ENCODE measurements at places on chromosomes 3 and 15.

DNA sequence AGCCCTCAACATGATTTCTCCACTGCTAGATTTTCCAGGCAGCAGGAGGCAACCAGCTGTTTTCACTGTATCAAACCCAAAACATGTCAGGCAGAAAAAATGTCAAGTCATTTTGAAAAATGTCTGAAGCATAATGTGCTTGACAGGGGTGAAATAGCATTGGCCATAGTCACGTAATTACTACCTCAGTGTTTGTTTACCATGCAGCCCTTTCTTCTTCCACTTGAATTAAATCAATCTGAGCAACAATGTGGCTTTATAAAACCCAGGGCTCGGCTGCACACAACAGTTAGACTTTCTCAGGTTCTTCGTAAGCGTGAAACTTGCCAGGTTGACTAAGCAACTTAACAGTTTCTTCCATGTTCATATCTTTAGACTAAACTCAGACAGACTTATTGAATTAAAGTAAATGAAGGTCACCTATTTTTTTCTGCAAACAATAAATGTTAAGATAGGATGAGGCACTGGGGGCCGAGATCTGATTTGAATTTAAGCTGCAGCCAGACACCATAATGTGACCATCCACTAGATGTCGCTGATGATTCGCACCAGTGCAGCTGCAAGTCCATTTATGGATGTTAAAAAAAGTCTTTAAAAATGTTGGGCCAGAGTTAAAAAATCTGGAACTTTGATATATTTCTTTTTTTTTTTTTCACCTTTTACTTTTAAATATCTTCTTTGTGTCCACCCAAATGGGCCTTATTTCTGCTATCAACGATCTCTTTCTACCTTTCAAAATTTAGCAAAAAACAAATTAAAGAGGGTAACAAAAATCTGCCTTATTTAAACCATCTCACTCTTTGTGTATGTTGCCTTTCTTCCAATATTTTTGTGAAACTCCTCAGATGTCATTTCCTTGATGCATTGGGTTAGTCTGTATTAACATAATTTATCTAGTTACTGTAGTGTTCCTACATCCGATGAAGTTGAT lies 305.9 kb downstream of the CACNA2D3 start:
- DNase-seq = no peak

- no peak for DNase-seq
Observed at GRCh38 chr15:81197255-81197630, 564 bp downstream of the IL16 start.

DNA sequence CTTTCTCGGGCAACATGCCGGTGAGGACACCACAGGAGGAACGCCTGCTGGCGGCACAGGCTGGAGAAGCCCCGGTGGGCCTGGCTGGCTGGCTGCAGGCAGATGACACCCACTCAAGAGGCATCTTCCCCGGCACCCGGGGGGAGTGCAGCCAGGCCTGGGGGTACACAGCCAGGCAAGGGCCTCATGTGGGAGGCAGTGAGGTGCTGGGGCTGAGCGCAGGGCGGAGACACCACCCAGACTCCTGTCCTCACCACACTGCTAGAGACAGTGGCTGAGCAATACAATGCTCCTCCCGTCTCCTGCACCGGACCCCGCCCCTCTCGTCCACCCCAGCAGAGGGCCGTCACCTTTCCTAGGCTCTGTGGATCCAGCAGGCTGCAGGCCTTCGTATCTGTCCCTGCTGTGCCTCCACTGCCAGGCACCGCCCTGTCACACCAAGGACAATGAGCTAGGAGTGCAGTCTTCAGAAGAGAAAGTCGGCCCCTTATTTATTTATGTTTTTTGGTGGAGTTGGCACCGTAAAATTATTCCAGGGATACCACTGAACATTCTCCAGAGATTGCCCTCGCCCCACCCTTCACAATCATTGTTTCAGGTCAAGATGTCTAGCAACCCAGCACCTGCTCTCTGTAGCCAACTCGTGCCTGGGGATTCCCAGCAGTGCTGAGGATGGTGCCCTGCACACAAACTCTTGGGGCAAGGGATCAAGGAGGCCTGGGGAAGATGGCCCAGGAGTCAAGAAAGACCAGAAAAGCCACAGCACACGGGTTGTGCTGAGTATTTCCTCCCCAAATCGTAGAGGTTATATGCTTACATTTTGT lies 129.1 kb downstream of the ATP10A start:
- no peak for DNase-seq

GRCh38 chr3:146746190-146746589 lies 141.0 kb upstream of the PLSCR5 start:
- no peak for DNase-seq

DNA sequence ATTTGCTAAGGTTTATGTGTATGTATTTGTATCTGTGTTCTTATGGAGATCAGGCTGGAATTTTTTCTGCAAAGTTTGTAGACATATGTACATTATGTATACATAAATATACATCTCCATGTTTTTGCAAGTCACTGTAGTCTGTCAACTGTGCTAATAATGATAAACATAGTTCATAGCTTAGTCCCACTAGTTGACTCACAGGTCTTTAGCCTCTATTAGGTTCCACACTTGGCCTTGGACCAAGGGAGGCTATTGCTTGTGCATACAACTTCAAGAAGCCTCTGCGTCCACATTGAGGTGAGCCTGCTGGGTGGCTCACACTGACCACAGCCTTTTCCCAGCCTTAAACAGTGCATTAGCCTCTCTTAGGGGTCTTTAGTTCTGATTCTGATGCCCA lies 243.8 kb upstream of the PEX5L start:
- DNase-seq = no peak

GRCh38 chr3:71039332-71039731 lies 544.2 kb downstream of the FOXP1 start:
- no peak for DNase-seq

GRCh38 chr15:37057256-37057655 lies 43.1 kb downstream of the MEIS2 start:
- no peak for DNase-seq

DNA sequence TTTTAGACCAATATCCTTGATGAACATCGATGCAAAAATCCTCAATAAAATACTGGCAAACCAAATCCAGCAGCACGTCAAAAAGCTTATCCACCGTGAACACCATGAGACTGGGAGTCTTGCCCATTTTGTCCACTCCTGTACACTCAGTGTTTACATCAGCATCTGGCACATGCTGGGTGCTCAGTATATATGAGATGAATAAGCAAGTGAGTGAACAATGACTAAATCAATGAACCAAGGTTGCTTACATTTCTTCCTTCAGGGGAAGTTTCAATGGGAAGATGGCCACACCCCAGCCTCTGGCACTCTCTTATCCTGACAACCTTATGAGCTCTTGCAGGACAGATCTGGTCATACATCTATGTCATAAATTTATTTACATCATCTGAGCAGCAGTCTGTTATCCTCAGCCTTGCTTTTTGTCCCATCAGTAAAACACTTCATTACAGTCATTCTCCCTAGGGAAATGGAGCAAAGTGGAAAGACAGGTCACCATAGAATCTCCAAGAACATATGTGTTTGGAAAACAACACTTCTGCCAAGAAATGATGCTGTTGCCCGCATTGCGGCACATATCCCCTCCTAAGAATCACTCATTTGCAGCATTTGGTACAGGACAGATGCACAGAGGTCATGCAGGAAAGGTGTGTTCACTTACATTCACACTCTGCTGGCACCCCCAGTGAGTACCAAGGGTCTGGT lies 171.8 kb upstream of the EIF1B start:
- no peak for DNase-seq

DNA sequence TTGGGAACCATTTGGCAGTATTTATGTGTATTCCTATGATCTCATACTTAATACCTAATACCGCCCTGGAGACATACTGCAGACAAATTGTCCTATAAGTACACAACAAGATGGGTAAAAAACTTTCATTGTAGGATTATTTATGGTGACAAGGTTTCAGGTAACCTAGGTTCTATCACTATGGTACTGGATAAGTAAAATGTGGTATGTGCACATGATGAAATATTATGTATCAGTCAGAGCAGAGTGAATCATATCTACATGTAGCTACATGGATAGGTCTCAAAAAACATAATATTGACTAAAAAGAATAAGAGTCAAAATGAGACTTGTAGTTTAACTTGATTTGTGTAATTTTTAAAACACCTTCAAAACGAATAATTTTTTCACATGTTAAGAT lies 147.8 kb downstream of the LEKR1 start:
- DNase-seq = no peak

- no peak for DNase-seq
Observed at GRCh38 chr3:141797819-141798447, 34.7 kb downstream of the GRK7 start.

DNA sequence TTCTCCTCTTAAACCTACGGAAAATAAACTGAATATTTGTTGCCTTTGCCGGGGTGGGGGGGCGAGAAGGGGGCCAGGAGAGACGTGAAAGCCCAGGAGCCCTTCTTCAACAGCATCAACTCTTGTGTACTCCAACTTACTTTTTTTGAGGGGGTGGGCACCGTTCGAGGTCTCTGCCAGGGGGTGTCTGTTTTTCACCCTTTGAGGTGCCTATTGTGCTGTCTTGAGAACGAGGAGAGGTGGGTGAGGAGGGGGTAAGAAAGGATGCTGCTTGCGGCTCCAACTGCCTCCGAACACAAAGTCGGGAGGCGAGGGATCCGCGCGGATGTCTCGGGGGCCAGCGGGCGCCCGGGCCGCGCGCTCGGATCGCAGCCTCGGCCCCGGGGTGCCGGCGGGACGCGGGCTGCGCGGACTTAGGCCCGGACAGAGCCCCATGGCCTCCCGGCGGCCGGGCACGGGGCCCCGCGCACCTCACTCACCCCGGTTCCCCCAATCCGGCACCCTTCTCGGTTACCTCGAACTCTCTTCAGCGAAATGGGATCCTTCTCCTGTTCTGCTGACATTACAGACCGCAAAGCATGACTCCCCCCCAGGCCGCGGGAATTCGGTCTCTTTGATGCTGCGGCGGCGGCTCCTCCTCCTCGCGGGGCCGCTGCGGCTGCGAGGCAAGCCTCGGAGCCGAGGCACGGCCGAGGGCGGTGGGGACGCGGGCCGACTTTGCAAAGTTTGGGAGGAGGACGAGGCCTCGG lies 650 bp downstream of the PYGO1 start:
- no peak for DNase-seq

- no peak for DNase-seq
Observed at GRCh38 chr3:72635551-72635950, 212.7 kb downstream of the SHQ1 start.

- DNase-seq = no peak
Observed at GRCh38 chr3:183527428-183528379, 27.8 kb downstream of the KLHL6 start.

DNA sequence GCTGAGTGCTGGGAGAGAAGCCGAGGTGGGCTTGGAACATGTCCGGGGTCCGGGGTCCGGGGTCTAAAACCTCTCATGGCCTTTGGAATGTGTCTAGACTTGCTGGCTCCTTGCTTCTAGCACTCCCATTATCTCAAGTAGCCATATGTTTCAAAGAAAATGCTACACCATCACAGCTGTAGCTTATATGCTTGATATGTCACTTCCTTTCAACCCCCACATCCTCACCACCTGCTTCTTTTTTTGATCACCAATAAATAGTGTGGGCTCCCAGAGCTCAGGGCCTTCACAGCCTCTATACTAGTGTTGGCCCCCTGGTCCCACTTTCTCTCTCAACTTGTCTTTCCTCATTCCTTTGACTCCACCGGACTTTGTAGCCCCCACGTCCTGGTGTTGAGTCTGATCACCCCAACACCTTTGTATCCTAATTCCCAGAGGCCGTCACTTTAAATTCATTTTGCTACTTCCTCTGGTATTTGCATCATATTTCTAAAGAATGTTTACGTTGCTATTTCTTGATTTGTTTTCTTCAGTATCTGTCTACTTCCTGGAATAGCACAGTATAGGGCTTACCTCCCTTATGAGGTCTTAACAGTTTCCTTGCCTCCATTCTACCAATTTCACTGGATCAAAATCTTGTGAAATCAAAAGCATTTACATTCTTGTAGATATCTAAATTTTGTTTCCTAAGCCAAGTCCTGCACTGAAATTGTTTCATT lies 71.9 kb upstream of the CHRNB4 start:
- no peak for DNase-seq

- no peak for DNase-seq
Observed at GRCh38 chr3:46939578-46940445, 36.7 kb downstream of the CCDC12 start.

DNA sequence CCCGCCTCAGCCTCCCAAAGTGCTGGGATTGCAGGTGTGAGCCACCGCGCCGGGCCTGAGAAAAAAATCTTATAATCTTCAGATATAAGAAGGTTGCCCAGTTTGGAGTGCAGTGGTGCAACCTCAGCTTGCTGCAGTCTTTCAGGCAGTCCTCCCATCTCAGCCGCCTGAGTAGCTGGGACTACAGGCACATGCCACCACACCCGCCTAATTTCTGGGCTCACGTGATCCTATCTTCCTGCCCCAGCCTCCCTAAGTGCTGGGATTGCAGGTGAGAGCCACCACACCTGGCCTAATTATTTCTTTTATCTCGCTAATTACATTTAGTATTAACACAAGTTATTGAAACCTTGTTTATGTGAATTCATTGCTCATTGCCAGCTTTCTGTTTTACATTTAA lies 13.5 kb downstream of the PAK2 start:
- DNase-seq = no peak

GRCh38 chr3:130925628-130926027 lies 31.7 kb downstream of the ATP2C1 start:
- no peak for DNase-seq

DNA sequence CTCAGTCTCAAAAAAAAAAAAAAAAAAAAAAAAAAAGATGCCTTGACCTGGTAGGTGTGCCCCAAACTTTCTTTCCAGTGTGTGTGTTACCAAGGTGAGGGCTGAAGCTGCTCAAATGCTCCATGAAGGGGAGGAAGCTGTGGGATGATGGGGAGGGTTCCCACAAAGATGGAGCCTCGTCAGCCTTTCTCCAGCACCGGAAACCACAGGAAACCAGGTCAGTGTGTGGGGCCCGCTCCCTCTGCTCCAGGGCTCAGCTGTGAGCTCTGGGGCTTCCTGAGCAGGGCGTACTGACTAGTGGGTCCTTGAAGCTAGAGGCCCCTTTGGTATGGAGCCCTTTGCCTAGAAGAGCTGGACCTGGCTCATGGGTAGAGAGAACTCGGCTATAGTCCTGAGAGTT lies 681 bp upstream of the IL17RE start:
- DNase-seq = no peak

- no peak for DNase-seq
Observed at GRCh38 chr15:80474224-80475215, 70.3 kb downstream of the ARNT2 start.

DNA sequence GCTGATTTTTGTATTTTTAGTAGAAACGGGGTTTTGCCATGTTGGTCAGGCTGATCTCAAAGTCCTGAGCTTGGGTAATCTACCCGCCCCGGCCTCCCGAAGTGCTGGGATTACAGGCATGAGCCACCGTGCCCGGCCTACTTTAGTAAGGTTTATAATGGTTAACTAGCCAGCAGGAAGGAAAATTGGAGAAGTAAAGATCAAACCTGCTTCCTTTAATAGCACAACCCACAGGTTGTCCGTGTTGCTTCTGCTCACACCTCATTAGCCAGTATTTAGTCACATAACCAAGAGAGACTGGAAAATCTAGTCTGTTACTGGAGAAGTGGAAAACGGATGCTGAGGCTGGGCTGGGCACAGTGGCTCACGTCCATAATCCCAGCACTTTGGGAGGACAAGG lies 51.9 kb upstream of the TBL1XR1 start:
- no peak for DNase-seq

- DNase-seq = no peak
Observed at GRCh38 chr3:14520967-14521366, 19.2 kb downstream of the GRIP2 start.
